Pons (tissue), 1 donor: ENCODE measurements at places on chromosomes 7 and 10.

GRCh38 chr7:149525280-149525679, 27.7 kb upstream of the ZNF746 start:
- no peak for DNase-seq

DNA sequence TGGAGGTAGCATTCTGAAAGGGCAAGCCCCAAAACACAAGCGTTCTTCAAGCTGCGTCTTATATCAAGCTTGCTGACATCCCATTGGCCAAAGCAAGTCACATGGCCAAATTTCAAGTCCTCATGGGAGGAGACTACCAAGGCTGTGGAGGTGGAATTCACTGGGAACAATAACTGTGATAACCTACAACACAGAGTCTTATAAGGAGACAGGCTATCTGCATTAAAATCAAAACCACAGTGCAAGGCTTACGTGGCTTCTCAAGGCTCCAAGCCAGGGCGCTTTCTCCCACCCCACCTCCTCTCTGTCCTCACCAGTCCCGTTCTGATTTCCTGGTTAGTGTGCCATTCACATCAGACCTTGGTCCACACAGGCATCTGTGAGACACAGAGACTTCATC, 39.4 kb downstream of the ADRB1 start:
- no peak for DNase-seq

DNA sequence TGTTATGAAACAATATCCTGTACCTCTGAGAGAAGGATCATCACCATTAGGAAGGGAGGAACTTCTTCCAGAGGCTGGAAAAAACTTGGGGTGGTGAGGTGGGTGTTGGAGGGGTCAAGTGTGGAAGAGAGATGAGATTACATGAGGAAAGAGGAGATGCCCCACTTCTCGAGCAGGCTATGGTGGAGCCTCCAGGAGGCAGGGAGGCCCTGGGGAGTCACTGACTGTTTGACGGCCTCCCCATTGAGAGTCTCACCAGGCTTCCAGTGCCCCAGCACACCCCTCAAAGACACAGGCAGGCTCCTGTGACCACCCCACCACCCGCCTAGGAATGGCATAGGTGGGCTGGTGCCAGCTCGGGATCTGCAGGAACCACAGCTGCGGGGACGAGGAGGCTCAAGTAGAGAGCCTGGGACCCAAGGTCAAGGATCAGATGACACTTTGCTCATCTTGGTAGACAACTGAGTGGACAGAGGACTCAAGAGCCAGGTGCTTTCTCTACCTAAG, 185.3 kb upstream of the GDF10 start:
- no peak for DNase-seq

DNA sequence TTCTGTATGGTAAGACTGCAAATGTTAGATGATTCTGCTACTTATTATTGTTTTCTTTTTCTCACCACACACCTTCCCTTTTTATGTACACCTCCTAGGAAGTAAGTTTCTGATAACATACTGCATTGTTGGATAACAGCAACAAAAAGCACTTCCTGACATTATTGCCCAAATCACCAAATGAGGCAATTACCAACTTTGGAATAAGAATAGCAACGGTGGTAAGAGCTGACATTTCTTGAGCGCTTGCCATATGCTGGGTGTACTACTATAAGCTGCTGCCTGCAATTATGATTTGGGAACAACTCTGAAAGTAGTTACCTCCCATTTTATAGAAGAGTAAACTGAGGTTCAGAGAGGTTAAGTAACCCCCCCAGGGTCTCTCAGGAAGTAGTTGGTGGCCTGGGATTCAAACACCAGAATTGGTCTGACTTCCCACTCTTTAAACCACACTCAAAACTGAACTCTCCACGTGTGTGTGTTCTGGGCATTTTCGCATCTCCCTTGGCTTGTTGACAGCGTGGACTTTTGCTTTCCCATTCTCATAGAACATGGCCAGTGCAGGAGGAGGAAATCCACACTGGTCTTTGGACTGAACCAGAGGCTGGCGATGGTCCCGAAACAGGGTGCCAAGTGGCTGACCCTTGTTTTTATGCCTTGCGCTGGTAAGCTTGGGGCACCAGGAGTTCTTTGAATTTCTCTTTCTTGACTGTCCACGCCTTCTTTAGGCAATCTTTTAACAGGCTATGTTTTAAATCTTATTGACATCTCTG, 71.4 kb downstream of the TCF7L2 start:
- DNase-seq: peak; percentile 33

DNA sequence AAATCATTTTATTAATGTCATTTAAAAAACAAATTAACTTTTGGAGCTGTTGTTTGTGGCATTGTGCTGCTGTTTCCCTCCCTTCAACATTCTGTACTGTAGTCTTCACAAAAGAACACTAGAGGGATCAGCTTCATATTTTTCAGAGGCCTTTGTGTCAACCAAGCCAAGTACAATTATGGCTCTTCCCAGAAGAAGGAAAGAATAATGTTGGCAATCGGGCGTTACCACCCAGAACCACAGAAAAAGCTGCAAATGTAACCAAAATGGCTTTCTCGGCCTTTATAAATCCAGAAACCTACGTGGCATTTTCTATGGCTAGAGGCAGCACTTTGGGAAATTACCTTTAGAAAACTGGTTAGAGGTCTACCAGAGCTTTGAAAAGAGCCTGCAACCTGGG, 98.8 kb upstream of the COL1A2 start:
- peak; percentile 44 for DNase-seq
